ENCODE measurements at places on chromosomes 2 and 18.

DNA sequence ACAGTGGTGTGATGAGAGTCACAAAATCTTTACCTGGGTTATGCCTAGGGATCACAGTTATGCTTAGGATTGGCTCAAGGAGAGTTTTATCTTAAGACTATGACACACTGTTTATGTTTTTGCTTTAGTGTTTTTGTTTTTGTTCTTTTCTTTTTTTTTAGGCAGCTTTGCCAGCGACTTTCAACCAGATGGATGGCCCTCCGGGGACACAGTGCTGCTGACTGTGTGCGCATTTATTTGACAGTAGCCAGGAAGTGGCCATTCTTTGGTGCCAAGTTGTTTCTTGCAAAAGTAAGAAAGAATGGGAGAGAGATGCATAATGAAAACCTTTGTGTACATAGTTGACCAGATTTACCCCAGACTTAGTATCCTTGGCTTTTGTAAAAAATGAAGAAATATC lies 15.1 kb upstream of the DYNC2LI1 start:
- no peak for DNase-seq

DNA sequence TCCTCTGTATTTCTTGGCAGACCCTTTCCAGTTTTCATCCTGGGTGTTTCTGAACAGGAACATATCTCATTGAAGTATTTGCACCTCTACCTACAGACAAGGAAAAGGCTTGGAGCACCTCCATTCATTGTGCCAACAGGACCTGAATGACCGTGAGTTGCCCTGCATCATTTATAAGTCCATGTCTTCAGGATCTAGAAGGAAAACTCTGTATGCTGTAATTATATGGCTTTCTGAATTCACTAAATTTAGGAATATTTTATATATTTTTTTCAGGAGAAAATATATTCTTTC lies 402.3 kb upstream of the SLC14A2 start:
- DNase-seq: no peak

DNA sequence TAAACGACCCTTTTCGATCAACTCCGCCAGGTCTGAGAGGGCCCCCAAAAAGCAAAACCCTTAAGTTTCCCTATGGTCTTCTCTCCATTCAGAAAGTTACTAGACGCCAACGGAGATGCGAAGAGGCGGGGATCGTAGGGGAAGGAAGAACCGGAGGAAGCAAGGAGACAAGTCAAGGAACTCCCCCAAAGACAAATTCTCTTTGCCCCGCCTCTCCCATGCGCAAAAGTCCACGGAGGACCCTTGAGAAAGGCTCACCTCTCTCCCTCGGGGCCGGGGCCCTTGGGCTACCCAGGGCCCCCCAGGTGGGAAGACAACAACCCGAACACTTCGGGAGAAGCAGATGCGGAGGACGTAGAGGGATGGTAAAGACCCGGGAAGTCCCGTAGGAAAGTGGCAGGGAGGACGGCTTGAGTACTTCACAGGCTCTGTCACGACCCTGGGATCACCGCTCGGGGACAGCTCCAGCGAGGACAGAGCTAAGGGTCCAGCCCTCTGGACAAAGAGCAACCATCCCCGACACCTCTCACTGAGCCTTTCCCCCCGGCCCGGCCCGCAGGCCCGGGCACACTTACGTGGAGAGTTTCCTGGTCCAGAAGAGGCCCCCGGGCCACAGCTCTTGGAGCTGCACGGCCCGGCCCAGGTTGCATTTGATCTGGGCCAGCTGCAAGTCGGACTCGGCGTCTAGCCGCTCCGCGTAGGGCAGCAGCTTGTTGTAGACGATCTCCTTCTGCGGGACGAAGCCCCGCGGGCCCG lies 647 bp downstream of the PSME4 start:
- DNase-seq: peak; percentile 6

DNA sequence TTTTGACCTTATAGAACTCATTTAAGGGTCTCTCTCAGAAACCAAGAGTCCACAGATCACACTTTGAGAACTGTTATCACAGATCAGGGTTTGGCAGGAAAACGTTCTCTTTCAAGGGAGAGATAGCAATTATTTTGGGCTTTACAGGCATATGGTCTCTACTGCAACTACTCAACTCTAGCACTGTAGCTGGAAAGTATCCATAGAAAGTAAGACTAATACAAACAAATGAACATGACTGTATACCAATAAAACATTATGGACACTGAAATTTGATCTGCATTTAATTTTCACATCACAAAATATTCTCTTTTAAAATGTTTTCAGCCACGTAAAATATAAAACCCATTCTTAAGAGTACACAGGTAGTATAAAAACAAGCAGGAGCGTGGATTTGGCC lies 100.5 kb downstream of the TRIP12 start:
- no peak for DNase-seq
